ENCODE measurements at places on chromosomes 12 and 14.

GRCh38 chr14:40312296-40312695 lies 880.1 kb upstream of the FBXO33 start:
- no peak for DNase-seq

DNA sequence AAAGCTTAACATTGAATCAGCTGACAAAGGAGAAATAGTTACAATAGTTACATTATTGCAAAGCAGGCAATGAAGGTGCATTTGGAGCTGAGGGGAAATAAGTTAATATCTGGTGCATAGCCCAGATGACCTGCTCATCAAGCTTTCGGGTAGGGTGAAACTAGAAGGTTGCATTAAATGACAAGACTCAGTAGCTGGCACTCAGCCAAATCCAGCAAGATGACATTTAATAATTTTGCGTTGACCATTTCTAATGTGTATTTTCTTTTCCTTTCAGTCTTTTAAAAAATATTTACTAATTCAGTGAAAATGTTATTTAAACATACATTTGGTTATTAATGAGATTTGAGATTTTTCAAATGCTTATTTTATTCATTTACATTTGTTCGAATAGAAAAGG lies 188.6 kb downstream of the SLC5A8 start:
- DNase-seq = no peak

DNA sequence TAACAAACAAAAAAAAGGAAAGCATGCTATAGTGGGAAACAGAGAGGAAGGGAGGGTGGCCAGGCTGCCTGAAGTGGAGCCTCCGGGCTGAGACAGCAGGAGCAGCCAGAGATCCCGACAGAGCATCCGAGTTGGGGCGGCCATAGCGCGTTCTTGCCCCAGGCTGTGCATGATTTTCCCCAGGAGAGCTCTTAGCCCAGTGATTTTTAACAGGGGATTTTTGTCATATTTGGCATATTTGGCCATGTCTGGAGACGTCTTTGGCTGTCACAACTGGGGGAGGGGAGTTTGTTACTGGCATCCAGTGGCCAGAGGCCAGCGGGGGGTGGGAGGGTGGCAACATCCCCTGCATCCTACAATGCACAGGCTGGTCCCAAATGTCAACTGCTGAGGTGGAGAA lies 23.6 kb downstream of the BDKRB1 start:
- no peak for DNase-seq

- DNase-seq = no peak
These were observed 38.0 kb downstream of the BTG1 start for GRCh38 chr12:92107621-92108131.

GRCh38 chr12:48807981-48808380 lies 10.3 kb upstream of the CACNB3 start:
- peak; percentile 43 for DNase-seq
